ENCODE measurements at places on chromosomes 5 and 9.
A peak's percentile ranks its signal among the peaks of the same experiment; 100 is the strongest.

DNA sequence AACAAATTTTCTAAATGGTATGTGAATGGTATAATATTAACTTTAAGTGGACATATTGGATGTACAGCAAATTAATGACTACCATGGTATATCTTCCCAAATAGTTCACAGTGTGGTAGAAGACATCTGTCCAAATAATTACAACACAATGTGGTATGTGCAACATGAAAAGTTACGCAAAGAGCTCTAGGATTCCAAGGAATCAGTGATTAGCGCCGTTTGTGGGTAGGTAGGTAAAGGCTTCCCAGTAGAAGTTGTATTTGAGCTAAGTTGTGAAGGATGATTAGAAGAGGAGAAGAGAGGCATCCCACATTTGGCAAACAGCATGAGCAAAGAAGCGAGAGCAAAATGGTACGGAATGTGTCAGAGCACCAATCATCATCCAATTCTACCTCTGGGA lies 14.3 kb upstream of the KLF9 start:
- no peak for DNase-seq

- DNase-seq, result no peak
Measured at GRCh38 chr9:5265939-5266338, 34.7 kb downstream of the INSL4 start.

DNA sequence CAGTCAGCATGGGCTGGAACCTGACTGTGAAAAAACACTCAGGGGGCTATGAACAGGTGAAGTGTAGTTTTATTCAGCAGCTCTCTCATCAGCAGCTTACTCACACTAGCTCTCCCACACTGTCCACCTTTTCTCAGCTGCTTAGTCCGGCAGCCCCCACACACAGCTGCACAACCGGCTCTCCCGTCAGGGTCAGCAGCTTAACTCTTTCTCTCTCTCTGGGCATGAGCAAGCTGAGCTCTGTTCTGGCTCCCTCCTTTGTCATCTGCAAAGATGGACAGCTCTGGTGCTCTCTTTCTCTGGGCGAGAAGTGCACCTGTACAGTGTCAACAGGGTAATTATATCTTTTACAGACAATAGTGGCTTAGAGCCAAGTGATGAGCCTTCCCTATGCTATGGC lies 8.2 kb downstream of the DMAC1 start:
- DNase-seq, result no peak

DNA sequence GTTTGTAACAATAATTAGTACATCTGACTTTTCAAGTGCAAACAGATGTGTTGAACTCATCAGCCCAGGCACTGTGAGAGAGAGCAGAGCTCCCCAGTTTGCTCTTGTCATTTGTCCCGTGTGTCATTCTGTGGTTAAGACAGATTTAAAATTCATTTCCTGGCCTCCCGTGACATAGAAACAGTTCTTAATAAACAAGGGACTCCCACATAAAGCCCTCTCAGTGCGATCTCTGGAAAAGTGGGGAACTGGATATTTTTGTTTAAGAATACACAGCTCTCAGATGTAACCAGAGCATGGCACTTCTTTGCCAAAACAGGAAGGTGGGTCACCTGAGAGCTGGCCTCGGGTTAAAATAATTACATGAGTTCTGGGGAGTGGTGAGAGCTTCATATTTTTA lies 58.6 kb downstream of the PRKACG start:
- DNase-seq, result no peak

DNA sequence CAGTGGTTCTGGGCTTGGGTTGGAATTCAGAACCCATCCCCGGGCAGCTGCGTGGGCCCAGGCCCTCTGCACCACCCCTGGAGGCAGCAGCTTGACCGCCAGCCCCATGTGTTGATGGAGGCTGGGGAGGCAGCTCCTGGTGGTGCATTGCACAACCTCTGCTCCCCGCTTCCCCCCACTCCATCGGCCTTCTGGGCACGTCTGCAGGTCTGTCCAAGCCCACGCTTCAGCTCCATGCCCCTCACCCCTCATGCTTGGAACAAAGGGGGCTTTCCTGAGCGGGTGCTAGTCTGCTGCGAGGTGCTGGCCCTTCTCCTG lies 1.4 kb downstream of the NCS1 start:
- no peak for DNase-seq

GRCh38 chr5:88819301-88819999 lies 63.5 kb downstream of the MEF2C start:
- no peak for DNase-seq

- DNase-seq, result no peak
Measured at GRCh38 chr9:134178394-134178767, 14.0 kb upstream of the RNU6ATAC start.

DNA sequence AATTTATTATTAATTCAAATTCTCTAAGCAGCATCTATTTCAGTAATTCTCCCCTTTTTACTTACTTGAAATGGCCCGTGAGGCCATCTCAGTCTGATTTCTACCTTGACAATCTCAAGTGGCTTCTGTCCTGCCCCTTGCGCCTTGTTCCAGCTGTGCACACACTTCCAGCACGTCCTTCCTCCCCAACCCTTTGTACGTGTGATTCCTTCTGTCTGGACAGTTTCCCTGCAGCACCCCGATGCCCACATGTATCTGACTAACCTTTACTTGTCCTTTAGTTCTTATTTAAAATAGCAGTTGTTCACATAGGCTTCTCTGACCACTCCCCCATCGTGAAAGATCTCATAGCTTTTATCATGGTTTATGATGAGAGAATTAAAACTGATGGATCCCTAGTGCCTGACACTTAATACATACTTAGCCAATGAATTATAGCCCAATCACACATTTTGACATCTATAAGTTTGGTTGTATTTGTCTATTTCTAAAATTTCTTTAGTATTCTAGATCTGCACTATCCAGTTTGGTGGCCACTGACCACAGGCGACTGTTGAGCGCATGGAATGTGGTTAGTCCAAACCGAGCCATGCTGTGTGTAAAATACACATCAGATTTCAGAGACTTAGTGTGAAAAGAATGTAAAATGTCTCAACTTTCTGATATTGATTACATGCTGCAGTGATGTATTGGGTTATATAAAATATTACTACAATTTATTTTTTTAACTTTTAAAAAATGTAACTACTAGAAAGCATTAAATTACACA lies 14.3 kb downstream of the ZBTB34 start:
- no peak for DNase-seq

- no peak for DNase-seq
Measured at GRCh38 chr9:806285-807156, 35.0 kb upstream of the DMRT1 start.

DNA sequence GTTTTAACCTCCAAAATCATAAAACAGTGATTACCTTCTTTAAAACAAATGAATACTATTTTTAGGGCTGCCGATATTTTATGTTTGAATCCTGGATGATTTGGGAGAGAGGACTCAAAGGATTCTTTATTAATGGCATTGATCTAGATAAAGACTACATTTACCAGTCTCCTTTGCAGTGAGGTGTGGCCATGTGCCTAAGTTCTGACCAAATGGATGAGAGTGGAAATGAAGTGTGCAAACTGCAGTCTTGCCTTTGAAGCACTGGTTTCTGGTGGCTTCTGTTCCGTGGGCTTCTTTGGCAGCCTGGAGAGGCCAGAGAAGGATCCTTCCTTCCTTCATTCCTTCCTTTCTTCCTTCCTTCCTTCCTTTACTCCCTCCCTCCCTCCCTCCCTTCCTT lies 24.3 kb upstream of the GDA start:
- DNase-seq, result no peak

DNA sequence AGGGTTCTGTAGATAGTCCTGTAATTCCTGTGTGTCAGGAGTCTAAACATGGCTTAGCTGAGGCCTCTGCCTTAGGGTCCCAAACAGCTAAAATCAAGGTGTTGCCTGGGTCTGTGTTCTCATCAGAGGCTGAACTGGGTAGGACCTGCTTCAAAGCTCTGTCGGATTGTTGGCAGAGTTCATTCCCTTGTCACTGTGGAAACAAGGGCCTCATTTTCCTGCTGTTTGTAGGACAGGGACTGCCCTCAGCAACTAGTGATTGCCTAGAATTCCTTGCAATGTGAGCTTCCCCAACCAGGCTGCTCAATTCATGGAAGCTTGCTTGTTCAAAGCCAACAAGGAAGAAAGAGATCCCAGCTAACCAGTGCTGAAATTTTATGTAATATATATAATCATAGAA lies 283.2 kb downstream of the DNAH5 start:
- no peak for DNase-seq

DNA sequence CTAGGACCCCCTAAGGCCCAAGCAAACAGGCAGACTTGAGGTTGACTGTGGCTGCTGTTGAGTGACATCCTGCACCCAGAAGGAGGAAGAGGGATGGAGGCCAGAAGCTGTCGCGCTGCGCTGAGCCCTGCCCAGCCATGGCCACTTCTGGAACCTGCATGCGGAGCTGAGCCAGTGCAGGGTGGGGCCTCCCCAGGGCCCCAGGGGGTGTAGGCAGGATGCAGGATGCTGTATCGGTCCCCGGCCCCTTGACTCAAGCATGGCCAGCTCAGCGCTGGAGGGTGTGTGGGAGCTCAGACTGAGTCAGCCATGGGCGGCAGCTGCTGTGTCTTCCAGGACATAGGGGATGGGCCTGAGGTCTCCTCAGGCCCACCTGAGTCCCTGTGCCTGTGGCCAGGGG lies 26.9 kb downstream of the GLT6D1 start:
- no peak for DNase-seq

- DNase-seq, result no peak
Measured at GRCh38 chr9:131069699-131070098, 26.6 kb upstream of the AIF1L start.

- DNase-seq, result no peak
Measured at GRCh38 chr5:52598968-52599367, 188.7 kb upstream of the ITGA1 start.

DNA sequence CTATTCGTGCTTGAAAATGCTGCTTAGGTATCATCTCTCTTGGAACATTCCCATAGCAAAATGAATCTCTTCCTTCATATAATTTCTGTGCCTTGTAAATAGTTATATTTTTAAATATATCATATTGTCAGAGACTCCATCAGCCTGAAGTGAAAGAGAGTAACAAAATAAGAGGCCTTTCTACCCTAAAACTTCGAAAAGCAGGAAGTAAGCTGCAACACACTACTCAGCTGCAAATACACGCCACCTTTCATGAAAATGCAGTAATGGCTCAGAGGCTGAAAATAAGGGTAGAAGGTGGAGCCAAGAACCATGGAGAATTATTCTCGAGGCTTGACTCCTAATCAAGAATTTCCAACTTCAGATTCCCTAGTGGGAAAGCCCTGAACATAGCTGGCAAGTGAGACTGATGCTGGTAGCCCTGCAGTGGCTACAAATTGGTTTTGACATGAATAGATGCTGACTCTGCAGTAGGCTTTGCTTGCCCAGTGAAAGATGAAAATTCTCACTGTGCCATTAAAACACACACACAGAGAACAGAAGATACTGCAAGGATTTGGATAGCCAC lies 30.2 kb upstream of the PTGER4 start:
- no peak for DNase-seq

GRCh38 chr5:87885758-87886157 lies 382.9 kb downstream of the TMEM161B start:
- DNase-seq, result no peak

DNA sequence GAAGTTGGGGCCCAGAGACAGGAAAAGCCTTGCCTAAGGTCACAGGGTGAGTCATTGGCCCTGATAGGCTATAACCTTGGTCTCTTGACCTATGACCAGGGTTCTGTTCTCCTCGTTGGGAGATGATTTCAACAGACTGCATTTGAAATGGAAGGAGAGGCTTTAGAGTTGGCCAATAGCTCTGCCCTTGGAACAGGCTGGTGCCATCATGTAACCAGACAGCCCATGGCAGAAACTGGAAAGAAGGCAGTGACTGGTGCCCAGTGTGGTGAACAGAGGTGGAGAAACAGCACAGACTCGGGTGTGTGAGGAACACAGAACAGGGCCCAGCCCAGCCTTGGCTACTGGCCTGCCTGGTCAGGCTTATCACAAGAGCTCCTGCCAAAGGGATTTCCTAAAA lies 109.8 kb upstream of the SLC25A48 start:
- DNase-seq, result no peak

- DNase-seq, result no peak
Measured at GRCh38 chr5:44779167-44779566, 29.6 kb upstream of the MRPS30 start.

GRCh38 chr5:55441107-55441771 lies 93.5 kb downstream of the PLPP1 start:
- DNase-seq, result no peak

DNA sequence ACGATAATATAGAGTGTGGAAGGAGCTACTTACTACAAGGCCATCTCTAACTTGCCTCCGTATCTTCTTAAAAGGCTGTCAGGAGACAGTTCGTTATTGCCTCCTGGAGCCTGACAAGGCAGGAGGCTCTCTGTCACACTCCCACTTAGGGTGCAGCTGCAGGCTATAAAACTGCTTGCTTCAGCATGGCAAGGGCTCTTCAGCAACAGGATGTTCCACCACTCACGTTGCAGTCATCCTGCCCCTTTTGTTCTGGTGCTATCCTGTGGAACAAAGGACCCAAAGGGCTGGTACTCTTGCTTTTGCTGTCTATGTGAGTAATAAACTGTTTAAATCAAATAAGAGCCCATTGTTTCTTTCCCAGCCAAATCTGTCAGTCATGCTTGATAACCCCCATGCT lies 508.9 kb downstream of the NTRK2 start:
- DNase-seq, result no peak

DNA sequence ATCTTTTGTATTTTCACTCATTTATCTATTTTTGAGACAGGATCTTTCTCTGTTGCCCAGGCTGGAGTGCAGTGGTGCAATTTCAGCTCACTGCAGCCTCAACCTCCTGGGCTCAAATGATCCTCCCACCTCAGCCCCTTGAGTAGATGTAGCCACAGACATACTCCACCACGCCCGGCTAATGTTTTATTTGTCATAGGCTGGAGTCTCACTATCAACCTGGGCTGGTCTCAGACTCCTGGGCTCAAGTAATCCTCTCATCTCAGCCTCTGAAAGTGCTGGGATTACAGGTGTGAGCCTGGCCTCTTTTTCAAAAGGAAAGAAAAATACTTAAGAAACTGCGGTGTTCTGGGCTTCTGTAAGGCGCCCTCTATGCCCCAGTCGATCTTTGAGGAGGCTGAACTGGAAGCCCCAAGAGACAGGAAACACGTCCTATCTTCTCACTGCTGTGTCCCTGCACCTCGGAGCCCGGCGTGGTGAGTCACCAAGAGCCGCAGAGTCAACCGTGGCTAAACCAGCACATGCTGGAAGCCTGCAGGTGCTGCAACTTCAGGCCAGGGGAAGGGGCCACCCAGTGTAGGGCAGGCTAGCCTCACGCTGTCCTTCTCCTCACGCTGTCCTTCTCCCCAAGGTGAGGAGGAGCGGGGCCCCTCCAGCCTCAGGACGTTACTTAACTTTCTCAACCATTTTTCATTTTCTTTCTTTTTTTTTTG lies 15.2 kb upstream of the LHX3 start:
- DNase-seq, result no peak

DNA sequence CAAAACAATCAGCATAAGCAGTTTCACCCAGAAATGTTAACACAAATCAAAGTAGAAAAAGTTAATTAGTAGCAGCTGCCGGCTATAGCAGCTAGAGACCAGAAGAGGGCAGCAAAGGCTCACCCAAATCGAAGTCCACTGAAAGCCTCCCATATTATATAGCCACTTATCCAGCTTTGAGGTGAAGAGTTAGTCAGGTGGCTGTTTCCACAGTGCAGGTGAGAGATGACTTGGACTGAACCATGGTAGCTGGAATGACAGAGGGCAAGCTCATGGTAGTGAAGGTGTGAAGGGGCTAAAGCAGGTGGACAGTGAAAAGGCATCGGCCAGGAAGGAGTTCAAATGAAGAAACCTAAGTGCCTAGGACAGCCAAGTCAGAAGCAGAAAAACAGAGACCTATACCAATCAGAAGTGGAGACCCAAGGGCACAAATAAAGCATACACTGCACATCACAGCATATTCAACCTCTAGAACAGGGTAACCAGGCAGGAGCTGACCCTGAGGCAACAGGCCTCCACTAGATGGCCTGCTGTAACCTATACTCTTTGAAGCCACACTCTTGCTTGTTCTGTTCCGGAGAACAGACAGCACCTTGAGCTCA lies 7.2 kb upstream of the RNF38 start:
- DNase-seq, result peak; percentile 59

Measured in activated CD8-positive, alpha-beta memory T cell treated with anti-CD3 and anti-CD28 coated beads, Interleukin-2, amount 50 U/mL, for 4 hours (primary cell).